Activated gamma-delta T cell treated with Interleukin-2 at 50 U/mL for 16 hours (primary cell): ENCODE measurements at places on chromosomes 7 and 10.

DNA sequence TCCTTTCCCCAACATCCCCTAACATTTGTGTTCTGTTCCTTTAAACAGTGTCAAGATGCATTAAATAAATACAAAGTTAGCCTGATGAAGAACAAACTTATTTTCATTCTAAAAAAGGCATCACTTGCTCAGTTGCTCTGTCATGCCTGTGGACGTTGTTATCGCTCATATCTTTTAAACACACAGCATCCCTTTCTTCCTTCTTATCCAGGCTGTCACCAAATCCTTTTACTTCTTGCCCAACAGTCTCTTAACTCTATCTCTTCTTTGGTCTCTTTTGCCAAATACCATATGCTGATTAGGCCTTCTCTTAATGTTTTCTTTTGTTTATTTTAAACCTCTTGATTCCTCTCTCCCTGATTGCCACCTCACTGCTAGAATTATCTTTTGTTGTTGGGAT lies 43.9 kb downstream of the DKK1 start:
- no peak for DNase-seq

DNA sequence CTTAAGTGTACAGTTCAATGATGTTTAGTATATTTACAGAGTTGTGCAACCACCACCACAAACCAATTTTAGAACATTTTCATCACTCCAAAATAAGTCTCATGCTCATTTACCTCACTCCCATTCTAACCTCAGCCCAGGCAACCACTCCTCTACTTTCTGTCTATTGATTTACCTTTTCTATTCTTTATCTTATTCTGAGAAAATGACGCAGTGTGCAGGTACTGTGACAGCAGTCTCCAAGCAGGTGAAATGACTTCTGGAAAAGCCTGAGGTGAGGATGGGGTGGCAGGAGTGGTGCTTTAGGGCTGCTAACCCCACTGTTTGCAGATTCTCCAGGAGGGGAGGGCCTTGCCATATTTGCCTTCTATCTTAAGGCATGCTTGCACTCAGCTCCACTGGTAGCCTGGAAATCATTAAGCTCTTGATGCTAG lies 39.5 kb downstream of the GARS1 start:
- DNase-seq: no peak

GRCh38 chr10:110373059-110373458 lies 68.3 kb upstream of the SMNDC1 start:
- no peak for DNase-seq

- DNase-seq: no peak
These were observed 69.5 kb downstream of the HIBADH start for GRCh38 chr7:27593226-27593625.

GRCh38 chr10:30980951-30981616 lies 50.6 kb downstream of the ZNF438 start:
- no peak for DNase-seq

DNA sequence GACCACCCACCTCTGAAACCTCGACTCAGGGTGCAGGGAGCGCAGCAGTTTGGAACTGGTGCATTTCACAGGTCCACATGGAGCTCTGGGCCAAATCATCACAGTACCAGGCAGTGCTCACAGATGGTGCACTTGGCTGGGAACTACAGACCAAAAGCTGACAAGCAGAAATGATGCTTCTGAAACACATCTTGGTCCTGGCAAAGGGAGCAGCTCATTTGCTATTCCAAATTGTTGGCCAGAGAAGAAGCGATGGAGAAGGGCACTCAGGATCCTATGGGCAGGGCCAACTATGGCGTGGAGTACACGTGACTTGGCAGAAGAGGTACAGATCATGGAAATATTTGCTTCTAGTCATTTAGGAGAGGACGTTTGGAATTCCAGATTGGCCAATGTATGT lies 383.9 kb downstream of the CALN1 start:
- no peak for DNase-seq

DNA sequence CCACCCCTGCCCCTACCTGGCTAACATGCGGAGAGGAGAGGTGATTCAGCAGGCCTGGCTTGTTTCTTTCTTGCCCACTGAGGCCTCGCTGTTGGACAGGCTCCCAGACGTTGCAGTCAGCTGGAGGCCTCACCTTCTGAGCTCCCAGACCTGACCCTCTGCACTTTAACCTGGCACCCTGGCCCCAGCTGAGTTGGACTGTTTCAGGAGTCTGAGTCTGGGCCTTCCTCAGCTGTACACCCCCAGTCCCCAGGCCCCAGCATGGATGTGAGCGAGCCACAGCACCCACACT lies 35.0 kb downstream of the UNC5B start:
- no peak for DNase-seq

GRCh38 chr7:70097645-70098044 lies 499.4 kb downstream of the AUTS2 start:
- no peak for DNase-seq

DNA sequence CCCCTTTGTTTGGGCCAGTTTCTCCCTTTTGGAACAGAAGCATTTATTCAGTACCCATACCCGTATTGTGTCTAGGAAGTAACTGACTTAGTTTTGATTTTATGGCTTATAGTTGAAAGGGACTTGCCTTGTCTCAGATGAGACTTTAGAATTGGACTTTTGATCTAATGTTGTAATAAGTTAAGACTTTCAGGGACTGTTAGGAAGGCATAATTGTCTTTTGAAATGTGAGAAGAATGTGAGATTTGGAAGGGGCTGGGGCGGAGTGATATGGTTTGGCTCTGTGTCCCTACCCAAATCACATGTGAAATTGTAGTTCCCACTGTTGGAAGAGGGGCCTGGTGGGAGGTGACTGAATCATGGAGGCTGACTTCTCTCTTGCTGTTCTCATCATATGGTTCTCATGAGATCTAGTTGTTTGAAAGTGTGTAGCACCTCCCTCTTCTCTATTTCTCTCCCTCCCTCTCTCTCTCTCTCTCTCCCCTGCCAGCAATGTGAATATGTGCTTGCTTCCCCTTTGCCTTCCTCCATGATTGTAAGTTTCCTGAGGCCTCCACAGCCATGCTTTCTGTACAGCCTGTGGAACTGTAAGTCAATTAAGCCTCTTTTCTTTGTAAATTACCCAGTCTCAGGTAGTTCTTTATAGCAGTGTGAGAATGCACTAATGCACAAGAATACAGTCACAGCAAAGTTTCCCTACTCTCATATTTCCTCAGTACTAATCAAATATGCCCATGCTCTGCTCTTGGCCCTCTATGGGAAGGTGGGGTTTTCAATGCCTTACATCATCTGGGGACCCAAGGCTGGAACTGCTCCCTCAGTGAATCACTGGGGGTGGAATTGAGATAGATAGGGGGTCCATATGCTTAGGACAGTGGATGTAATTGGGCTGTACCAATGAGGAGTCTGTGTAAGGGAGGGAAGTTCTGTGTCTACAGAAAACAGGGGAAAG lies 17.2 kb upstream of the AKR1C1 start:
- no peak for DNase-seq

DNA sequence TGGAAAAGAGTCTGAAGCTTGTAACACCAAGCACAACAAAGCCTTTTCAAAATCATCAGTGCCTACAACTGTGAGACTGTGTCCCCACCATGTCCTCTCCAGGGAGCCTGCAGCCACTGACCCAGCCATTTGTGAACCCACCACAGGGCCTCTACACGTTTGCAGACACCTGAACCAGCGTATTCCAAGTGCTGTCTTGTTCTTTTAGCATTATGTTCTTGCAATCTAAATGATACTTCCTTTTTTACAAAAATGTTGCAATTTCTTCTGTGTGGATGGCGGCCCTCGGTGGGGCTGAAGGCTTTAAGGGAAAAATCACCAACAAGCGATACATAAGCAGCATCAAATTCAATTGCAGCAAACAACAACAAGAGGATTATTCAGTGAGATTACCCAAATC lies 403.2 kb upstream of the MGMT start:
- no peak for DNase-seq

- DNase-seq: no peak
These were observed 57.6 kb downstream of the MKI67 start for GRCh38 chr10:128068398-128069285.

- no peak for DNase-seq
These were observed 4.9 kb upstream of the ZMIZ1 start for GRCh38 chr10:79063661-79064492.

DNA sequence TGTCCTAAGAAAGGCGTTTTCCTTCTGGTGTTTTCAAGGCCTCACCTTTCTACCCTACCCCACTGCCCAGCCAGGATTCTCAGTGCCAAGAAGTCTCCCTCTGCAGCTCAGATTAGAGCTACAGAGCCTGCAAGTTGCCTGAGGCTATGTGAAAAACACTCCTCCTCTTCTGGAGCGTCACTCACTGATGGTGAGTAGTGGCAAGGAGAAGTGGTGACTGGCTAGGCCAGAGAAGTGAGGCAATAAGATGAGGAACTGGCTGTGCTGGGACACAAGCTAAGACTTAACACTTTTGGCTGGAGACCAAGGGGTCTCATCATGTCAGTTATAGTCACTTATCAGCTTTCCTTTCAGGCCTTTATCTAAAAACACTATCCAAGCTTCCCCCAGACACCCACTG lies 86.7 kb upstream of the PRKAR2B start:
- DNase-seq: no peak

DNA sequence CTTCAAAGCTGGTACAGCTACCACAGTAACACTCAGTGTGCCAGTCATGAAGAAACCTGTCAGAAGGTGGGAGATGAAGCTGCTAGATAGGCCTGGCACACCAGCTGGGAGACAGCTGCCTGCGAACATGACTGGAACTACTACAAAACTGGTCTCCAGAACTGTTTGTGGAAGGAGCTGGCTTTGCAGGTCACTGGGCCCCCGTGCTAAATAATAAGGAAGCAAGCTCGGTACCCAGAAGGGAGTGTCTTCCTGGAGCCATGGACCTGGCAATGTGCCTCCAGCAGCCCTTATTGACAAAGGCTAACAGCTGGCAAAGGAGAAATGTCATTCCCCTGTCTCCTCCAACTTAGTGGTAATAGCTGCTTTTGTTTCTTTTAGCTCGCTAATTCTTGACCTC lies 1217.6 kb upstream of the LRRN3 start:
- no peak for DNase-seq

DNA sequence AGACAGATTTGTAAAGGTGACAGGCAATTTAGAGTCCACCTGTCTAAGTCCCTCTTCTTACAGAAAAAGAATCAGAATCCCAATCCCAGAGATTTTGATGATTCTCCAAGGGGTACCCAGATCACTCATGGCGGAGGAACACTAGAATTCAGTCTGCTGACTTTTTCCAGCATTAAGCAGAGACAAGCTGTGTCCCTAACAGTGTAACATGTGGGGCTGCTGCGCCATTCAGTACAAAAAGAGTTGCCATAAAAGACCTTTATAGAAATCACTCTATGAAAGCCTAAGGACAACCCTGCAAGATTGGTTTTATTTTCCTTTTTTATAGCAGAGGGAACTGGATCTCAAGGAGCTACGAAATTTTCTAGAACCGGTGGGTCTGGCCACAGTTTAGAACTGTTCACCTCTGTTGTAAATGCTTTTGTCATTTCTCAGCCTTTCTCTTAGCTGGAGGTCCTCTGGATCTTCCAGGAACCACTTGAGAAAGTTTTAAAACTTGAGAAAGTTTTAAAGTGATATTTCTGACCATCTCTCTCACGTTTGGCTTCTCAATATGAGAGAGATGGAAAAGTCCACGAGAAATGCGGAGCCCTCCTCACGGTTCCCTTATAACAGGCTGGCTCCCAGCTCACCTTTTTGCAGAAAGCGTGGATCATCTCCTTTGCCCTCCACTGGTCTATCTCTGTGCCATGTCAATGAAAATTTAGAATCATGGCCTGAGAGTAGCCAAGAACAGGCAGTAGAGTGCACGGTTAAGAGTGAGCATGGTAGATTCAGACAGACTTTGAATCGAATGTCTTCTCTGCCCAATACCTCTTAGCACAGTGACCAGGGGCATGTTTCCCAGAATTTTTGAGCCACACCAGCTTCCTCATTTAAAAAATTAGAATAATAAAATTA lies 826 bp downstream of the GIMAP7 start:
- DNase-seq: no peak

DNA sequence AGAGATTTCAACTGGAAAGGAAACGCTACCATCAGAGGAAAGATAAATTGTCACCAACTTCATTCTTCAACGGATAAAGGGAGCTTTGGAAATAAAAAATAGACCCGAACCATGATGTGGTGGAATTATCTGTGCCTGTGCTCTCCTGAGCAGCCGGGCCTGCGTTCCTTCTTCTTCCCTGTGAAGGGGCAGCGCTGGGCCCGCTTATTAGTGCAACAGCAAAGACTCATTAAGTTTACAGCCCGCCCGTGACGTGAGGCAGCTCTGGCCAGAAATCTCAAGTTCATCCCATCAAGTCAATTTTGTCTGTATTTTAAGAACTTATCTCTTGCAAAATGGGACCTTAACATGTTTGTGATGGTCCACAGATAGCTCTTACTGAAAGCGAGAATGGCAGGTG lies 193.7 kb downstream of the ADARB2 start:
- DNase-seq: no peak

- DNase-seq: no peak
These were observed 2.3 kb upstream of the GSTO1 start for GRCh38 chr10:104252368-104252767.

DNA sequence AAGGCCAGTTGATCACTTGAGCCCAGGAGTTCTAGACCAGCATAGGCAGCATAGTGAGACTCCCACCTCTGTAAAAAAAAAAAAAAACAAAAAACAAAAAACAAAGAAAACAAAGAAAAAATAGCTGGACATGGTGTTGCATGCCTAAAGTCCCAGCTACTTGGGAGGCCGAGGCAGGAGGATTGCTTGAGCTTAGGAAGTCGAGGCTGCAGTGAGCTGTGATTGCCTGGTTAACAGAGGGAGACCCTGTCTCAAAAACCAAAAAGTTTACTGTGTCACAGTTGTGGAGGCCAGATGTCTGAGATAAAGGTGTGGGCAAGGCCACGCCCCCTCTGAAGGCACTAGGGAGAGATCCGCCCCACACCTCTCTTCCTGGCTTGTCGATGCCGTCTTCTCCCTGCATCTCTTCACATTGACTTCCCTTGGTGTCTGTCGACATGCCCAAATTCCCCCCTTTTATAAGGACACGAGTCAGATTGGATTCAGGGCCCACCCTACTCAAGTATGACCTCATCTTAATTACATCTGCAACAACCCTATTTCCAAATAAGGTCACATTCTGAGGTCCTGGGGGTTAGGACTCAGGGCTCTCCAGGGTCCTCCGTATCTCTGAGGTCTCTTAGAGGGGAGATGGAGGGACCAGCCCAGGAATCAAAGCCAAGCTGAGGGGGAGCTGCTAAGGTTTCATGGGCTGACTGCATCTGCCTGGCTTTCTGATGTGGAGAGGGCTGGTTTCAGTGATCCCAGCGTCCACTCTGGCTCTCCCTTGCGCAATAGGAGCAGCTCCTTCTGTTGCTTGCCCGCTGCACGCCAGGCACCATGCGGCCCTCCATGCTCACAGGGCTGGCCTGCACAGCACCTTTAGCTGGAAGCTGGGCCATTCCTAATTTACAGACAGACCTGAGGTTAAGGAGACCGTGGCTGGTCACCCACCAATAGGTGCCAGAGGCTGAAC lies 23.1 kb downstream of the AGAP3 start:
- DNase-seq: no peak

DNA sequence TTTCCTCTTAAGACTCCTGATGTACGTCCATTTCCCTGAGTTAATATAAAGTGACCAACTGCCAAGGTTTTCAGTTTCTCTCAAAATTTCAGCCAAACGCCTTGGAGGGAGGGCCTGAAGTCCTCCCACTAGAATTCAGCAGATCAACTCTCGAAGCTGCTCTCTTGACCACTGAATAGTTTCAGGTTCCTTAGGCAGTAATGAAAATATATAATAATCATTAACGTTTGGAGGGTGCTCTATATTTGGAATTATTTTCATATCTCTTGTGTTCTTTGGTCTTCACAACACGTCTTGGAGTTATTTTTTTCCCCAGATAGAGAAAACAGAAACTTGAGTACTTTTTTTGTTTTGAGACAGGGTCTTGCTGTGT lies 123.6 kb upstream of the SFMBT2 start:
- DNase-seq: no peak
